Right cardiac atrium (tissue), 5 donors: ENCODE measurements at places on chromosomes 5 and 9.

DNA sequence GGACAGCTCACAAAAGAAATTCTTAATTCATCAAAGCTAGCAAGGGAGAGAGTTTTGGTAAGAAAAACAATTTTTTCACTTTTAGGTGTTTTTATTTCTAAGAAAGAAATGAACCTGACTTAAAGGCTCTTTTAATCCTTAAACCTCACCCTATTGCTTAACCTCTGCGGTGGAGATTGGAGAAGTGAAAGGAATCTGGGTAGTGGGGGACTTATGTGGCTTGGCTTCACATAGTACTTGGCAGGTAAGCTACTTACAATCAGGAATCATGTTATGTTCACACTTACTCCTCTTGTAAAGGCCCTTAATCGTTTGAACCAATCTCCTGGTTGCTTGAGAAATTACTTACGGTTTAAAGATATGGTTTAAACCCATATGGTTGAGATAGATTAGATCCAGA is 104.8 kb downstream of the ISOC1 start:
- no peak for DNase-seq

- no peak for DNase-seq
Observed at GRCh38 chr5:137902408-137903133, 13.3 kb downstream of the PKD2L2 start.

- no peak for DNase-seq
Observed at GRCh38 chr5:12901696-12902095, 997.5 kb upstream of the CTNND2 start.

- DNase-seq, result no peak
Observed at GRCh38 chr9:93181672-93182435, 2.1 kb upstream of the WNK2 start.

DNA sequence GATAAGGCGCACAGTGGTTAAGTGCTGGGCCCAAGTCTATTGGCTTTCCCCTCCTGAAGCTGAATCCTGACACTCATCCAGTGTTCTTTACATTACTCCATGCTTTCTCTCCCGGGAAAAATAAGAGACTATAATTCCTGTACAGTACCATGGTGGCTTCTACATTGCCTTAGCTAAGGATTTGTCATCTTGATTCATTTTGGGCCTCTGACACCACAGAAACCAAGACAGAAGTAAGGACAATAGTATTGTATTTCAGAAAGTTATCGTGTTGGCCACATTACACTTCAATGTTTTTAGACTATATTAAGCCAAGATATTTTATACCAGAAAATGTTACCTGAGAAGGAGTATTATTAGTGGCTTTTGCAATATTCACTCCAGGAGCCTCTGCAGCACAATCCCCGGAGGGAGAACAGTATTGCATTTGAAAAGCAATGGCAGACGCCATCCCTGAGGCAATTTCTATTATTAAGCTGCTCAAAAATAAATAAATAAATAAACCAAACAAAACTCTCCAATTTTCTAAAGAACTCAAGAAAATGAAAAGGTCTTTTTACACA is 267.9 kb downstream of the ENC1 start:
- DNase-seq, result no peak

DNA sequence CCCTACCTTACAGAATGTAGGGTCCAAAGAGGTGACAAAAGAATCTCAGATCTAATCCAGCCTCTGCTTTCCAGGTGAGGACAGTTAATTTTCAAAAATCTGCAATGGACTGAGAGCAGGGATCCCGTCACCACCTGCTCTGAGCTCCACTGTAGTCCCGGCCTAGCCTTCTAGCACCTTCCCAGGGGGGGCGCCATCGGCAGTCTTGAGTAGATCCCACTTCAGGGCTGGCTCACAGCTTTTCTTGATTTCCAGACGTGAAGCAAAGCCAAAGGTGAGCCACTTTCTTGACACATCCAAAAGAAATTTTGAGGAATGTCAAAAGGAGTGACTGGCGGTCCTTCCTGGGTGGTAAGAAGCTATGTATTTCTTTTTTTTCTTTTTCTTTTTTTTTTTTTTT is 114.1 kb downstream of the SYK start:
- DNase-seq, result no peak

DNA sequence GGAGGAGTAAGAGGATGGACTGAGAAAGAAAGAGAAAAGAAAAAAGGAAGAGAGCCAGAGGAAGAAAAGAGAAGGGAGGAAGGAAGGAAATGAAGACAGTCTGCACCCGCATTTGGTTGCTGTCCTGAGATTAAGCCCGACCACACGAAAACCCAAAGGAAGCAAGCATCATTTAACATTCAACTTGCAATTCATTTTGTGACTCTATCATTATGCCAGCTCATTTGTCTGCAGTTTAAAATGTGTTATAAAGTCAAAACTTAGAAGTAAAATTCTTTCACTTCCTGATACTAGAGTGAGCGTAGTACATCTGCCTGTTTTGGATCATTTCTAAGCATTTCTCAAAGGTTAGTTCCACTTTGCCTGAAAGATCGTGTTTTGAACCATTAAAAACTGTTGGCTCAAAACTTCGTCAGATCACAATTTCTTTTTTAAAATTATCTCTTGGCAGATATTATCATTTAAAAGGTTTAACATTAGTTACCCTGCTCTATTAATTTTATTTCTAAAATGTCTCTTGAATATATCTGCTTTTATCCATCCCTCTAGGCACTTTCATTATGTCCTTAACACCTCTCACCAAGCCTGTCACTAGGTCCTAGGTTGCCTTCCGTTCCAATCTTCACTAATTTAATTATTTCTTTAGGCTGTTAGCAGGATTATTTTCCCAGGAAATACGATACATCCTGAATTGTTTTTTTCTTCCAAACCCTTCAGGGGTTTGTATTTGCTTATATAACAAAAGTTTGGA is 240.9 kb downstream of the TLE4 start:
- no peak for DNase-seq

DNA sequence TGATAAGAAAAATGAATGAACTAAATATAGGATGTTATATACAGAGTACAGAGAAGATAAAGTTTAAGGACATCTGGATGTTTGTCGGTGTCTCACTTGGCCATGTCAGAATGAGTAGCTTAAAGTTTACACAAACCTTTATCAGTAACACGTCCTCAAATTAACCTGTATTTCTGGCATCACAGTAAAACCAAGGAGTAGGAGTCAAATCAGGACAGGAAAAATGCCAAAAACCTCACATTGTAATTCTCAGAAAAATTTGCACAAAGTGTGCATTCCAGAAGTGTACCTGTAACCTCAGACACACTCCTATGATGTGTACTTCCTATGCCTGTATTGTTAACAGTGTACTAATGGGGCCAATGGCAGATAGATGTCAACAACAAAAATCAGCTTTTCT is 139.3 kb downstream of the SMC2 start:
- no peak for DNase-seq

GRCh38 chr9:129418451-129418850 is 202.4 kb downstream of the C9orf50 start:
- DNase-seq, result peak; percentile 30

DNA sequence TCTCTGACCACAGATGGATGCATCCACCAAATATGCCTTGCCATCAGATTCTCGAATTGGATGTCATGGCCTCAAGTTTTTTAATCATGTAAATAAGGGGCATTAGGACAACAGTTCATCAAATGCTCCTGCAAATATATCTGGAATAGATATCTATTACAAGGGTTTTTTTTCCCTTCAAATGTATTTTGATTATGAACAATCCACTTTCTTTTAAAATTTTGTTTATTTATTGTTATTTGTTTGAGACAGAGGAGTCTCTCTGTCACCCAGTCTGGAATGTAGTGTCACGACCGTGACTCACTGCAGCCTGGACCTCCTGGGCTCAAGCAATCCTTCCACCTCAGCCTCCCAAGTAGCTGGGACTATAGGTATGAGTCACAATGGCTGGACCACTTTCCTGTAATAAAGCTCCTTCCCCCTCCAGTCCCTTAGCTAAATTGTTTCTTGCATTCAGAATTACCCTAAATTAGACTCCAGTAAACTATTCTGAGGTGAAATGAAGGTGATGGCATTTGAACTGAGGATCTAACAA is 1412.1 kb downstream of the EFNA5 start:
- DNase-seq, result no peak

GRCh38 chr9:5459289-5459829 is 9.0 kb downstream of the CD274 start:
- DNase-seq, result no peak

DNA sequence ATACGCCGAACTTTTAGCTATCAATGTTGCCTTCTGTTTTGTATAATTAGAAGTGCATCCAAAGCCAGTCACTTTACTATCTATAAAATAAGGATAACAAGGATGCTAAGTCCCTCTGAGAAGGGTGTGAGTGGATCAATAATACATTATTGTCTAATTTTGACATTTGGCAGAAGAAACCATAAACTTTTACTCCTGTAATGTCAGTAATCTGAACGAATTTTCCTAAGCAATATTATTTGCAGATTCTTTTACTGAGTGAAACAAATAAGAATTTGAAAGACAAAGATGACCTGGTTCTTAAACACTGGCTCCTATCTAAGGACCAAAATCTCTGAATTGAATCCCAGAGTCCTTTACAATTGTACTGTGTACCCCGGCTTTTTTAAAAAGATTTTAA is 126.6 kb upstream of the TMEM161B start:
- no peak for DNase-seq

DNA sequence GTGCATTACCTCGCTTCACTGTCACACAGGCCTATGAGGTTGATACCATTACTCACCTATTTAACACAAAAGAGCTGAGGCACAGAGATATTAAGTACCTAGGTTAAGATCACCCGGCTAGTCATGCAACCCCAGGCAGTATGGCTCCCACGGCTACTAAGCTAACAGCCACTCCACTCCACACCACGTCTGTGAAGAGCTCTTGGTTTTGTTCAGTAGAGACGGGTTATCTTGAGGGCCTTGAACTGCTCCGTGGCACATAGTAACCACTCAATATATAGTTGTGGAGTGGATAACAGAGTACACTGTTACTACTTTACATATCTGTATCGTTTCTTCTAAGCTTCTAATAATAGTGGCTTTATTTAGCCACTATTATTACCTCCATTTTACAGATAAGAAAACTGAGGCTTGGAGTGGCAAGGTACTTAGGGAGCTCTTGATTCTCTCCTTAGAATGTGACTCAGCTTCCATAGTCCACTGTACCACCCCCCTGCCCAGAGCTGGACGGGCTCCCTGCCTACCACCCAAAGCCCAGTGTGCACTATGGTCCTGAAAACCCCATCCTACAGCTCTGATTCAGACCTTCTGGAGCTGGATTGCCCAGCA is 1.0 kb upstream of the CORO2A start:
- DNase-seq, result no peak

DNA sequence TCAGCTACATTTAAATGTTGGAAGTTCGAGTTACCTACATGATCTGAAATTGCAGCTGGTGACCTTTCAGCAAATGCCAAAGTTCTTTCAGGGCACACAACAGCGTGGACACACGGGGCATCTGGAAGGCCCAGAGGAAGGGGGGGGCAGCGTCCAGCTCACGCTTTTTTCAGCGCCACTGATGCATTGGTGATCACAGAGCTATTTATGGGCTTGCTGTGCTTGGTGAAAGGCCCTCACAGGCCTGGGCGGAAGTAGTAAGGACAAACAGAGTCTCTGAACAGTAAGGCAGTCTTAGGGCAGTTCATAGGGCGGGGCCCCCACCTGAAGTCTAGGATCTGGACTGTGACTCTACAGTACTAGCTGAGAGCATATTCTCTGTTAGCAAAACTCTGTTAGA is 6.6 kb upstream of the FBP2 start:
- DNase-seq, result no peak

- peak; percentile 40 for DNase-seq
Observed at GRCh38 chr9:71636143-71636839, 132.0 kb downstream of the CEMIP2 start.
